Activated CD4-positive, alpha-beta T cell treated with anti-CD3 and anti-CD28 coated beads, Interleukin-2, amount 50 U/mL, for 48 hours (primary cell): ENCODE measurements at places on chromosomes 3 and 15.
A peak's percentile ranks its signal among the peaks of the same experiment; 100 is the strongest.

GRCh38 chr15:76861815-76862397, 43.2 kb downstream of the SCAPER start:
- DNase-seq = no peak

- peak; percentile 25 for DNase-seq
Observed at GRCh38 chr3:46017720-46018119, 9.6 kb downstream of the XCR1 start.

GRCh38 chr15:52734329-52734728, 55.1 kb upstream of the ATOSA start:
- no peak for DNase-seq

- no peak for DNase-seq
Observed at GRCh38 chr3:134817297-134817696, 22.2 kb downstream of the EPHB1 start.

GRCh38 chr3:111366515-111366914, 175.5 kb upstream of the CD96 start:
- DNase-seq = no peak

- DNase-seq = no peak
Observed at GRCh38 chr3:183754052-183754451, 56.5 kb downstream of the YEATS2 start.

DNA sequence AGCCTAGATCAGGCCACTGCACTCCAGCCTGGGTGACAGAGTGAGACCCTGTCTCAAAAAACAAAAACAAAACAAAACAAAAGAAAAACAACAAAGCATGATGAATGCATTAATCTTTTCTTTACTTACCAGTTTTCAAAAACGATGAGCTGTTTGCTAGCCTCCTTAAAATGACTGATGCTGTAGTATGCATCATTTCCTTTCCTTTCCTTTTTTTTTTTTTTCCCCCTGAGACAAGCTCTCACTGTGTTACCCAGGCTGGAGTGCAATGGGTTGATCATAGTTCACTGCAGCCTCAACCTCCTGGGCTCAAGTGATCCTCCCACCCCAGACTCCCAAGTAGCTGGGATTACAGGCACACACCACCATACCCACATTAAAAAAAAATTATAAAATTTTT, 202.0 kb downstream of the ADAMTSL3 start:
- DNase-seq = no peak

DNA sequence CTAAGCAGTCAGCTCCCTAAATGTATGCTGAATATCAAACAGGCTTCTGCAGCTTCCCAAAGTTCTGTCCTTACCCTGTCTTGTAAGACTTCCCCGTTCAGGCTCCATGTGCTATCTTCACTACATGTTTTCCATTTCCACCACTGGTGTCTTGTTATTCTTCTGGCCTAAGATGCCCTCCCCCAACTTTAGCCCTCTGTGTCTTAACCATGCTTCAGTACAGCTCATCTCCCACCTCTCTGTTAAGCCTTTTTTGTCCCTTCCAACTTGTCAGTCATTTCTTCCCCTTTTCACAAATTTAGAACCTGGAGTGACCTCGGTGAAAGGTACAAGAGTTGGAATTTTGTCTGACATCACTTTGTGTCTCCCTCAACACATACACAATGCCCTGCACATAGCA, 151.7 kb upstream of the TBL1XR1 start:
- DNase-seq = no peak

DNA sequence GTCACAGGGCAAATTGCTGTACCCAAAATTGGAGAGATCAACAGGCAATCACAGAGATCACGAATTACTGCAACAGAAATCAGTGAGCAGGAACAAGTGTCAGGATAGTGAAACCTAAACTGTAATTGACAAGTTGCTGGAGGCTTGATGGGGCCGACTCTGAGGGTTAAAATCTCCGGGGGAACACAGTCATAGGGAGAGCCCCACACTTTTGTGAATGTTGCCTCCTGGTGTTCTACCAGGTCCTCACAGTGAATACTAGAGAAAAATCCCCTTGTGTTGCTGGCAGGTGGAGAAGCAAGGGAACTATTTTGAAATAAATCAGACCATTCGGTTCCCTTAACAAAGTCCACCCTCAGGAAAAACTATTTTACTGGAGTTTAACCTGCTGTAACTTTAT, 697.5 kb upstream of the CBLB start:
- DNase-seq = peak; percentile 13

DNA sequence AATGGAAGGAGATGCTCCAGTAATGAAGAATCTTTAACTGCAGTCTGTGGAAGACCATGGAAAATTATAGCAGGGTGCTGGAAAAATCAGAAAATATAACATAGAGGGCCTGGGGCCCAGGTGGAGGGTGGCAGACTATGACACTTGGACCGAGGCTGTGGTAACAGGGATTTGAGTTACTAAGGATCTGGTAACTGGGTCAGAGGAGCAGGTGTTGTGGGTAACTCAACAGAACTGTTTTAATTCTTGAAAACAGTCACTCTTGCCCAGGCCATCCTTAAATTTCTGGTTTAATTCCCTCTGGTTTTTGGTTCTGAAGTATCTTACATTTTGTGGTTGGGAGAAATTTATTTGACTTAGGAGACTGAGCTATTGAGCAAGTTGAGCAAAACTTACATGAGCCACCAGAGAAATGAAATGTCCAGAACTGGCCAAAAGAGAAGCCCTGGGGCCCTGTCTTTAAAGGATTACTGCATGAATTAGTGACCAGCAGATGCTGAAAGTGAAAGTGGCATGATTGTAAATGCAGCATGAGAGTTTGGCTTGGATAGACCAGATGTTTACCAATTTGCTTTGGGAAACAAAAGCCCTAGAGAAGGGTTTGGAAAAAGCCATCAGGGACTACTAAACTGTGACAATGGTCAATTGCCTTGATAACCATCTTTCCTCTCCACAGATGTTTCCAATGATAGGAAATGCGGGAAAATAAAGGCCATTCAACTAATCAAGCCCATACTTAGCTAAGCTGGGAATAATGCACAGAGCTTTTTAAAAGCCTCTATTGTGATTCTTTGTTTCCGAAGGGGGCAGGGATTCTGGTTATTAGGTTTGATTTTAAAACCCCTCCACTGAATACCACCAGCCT, 374.9 kb upstream of the TGFBR2 start:
- DNase-seq = no peak

GRCh38 chr3:71565976-71566375, 17.6 kb downstream of the FOXP1 start:
- DNase-seq = no peak

DNA sequence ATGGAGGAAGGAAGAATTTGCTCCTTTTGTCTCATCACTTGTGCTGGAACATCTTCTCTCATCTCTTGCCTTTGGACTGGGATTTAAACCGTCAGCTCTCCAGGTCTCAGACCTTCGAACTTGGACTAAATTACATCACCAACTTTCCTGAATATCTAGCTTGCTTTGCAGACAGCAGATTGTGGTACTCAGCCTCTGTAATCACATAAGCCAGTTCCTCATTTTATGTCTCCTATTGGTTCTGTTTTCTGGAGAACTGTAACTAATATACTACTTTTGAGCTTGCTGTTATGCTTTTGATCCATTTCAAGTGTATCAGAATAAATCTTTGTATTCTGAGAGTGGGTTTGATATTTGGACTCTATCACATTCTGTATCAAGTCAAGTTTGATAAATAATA, 164.3 kb upstream of the VEPH1 start:
- DNase-seq = no peak

DNA sequence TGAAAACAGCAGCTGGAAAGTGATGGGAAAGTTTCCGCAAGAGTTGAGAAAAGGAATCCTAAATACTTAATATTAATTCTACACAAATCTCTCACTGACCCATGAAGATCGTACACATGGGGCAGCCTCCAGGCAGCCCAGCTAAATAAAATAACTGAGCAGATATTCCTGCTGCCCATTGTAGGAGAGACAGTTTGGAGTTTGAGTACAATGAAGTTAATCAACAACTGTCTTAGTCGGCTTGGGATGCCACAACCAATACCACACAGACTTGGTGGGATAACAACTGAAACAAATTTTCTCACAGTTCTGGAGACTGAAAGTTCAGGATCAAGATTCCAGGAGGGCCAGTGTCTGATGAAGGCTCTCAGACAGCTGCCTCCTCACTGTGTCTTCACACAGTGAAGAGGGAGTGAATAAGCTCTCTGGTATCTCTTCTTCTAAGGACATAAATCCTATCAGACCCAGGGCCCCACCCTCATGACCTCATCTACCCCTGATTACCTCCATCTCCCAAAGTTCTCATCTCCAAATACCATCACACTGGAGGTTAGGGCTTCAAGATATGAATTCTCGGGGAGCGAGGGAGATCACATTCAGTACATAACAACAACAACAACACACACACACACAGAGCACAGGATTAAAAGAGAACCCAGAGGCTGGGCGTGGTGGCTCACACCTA, 9.7 kb downstream of the TRPM7 start:
- DNase-seq = no peak

GRCh38 chr15:28955160-28955992, 69.6 kb downstream of the APBA2 start:
- no peak for DNase-seq

DNA sequence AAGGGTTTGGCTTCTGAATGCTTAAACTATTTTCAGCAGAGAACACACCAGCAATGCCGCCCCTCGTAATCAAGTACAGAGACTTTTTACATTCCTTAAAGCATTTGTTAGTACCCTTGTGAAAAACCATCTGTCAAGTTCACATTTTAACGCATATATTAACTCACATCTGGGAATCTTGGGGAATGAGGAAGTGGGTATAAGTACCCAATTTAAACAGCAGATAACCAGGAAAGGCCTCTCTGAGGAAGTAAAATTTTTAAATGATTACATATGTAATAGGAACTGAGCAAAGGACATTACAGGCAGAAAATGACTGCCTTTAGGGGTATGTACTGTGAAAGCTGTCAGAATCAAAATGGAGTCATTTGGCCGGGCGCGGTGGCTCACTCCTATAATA, 12.8 kb upstream of the CFAP44 start:
- no peak for DNase-seq

- no peak for DNase-seq
Observed at GRCh38 chr3:64684715-64685261, 3.0 kb downstream of the ADAMTS9 start.

DNA sequence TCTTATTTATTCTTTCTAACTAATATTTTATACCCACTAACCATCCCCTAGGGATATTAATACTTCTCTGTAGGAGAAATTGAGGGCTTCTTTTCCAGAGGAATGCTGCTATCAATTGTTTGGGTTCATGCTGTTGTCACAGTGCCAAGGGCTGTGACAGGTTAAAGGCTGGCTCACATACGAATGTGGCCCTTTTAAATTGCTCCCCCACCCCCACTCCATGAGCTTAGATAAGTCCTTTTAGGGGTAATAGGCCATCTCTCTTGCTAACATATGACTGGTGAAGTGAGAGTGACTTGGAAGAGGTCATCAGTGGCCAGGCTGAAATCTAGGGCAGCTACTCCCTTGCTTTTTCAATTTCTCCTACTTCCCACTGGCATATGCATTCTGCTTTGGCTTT, 121.9 kb upstream of the DPH6 start:
- DNase-seq = no peak

- no peak for DNase-seq
Observed at GRCh38 chr15:76330080-76330680, 6.4 kb upstream of the ISL2 start.

- no peak for DNase-seq
Observed at GRCh38 chr15:57609805-57610529, 18.3 kb downstream of the MYZAP start.

DNA sequence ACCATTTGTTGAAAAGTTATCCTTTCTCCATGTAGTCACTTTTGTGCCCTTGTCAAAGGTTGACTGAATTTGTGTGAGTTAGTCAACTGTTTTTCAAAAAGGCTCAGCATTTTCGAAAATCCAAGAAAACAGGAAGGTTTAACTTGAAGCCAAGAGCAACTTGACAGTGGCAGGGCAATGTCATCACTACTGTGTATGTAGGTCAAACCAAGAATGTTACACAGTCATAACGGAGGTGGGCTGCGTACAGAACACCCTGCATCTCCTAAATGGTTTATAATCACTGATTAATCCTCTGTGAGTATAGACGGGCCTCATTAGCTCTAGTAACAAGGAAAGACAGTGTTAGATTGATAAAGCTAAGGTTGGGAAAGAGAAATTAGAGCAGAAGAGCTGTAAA, 1064.9 kb downstream of the FHIT start:
- no peak for DNase-seq

DNA sequence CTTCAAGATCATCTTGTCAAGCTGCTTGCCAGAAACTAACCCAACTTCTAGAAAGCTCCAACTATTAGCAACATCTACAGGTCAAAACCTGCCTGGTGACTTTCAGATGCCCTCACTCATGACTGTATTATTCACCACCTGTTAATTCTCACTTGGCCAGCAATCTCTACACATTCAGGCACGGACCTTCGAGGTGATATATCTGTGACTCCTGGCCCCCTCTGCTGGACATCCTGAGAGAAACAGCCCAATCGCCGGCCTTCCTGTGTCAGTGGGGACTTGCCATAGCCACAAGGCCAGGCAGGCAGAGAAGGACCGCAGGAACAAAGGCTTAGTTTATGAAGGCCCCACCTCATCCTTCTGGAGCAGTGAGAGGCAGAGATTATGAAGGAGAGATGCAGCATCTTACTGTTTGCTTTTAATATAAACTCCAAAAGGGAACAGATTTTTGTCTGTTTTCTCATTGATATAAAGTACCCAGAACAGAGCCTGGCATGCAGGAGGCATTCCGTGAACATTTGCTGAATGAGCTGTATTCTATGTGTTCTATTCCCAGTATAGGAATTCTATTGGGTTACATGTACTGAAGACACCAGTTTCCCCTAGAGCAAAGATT, 24.4 kb upstream of the OCA2 start:
- peak; percentile 59 for DNase-seq

GRCh38 chr3:39261726-39262125, 18.1 kb downstream of the CX3CR1 start:
- DNase-seq = no peak

DNA sequence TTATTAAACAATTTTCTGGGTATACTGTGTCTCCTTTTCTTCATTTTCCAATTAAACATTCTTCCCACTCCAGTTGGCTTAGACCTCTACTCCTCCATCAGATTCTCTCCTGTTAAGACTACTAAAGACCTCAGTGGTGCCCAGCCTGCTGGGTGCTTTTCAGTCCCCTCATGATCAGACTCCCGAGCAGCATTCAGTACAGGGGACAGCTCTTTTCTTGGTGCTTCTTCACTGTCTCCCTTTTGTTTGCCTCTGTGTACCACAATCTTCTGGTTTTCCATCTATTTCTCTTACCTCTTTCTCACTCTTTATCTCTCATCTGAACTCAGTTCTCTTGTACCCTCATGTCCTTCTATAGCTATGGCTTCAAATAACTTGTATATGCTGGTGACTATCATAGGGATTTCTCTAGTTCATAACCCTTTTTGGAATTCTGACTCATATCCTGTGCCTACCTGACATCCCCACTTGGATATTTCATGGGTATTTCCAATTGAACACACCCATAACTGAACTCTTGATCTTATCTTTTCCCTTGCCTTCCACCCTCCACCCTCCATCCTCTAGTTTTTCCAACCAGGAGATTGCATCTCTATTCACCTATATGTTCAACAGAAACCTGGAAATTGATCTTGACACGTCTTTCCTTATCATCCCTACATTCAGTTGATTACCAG, 55.6 kb upstream of the ABHD10 start:
- DNase-seq = no peak

- DNase-seq = no peak
Observed at GRCh38 chr15:68797191-68797590, 23.5 kb downstream of the ANP32A start.
